ENCODE measurements at places on chromosomes 13 and 19. TPM values are rescaled to one million over a fixed set of nuclear protein-coding genes. Genes with fewer than 3 reads are reported as not detected.

The EBI3 gene
- total RNA-seq, result not detected

The ATP4A gene
- total RNA-seq, result not detected

The PLPP2 gene
- total RNA-seq, result not detected

The TUBA3C gene
- total RNA-seq, result not detected

The GRAMD1A gene
- total RNA-seq, result 24.8 TPM

The UFM1 gene
- total RNA-seq, result 30.3 TPM

The CAPN12 gene
- 5.5 TPM for total RNA-seq

The SOX1 gene
- total RNA-seq, result not detected

The FNDC3A gene
- 13.3 TPM for total RNA-seq

Data from PC-3 (cell line).